SJSA1 (cell line): ENCODE measurements at places on chromosomes 12 and 14.
A peak's percentile ranks its signal among the peaks of the same experiment; 100 is the strongest.

- no peak for DNase-seq
These were observed 210.4 kb downstream of the KIF26A start for GRCh38 chr14:104348741-104349140.

- no peak for DNase-seq
These were observed 85.4 kb upstream of the PLXNC1 start for GRCh38 chr12:94062796-94063635.

DNA sequence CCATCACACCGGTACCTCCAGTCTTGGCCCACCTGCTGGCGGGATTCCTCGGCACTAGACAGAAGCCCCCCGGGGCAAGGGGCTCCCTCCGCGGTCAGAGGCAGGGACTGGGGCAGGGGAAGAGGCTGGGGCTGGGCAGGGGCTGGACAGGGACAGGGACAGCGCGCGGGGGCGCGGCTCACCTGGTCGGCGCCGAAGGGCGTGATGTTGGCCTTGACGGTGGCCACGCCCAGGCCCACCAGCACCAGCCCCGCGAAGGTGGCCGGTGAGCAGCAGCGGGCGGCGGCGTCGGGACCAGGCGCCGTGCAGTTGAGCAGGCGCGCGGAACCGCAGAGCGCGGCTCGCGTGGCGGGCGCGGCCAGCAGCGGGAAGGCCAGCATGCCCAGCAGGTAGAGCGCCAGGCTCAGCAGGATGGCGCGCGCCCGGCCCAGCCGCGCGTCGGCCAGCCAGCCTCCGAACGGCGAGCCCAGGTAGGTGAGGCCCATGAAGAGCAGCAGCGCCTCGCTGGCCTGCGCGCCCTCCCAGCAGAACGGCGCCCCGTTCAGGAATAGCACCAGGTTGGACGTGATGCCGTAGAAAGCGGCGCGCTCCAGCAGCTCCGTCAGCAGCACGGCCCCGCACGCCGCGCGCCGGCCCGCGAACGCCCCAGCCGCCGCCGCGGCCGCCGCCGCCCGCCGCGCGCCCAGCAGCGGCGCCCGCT is 392 bp downstream of the SLC15A4 start:
- no peak for DNase-seq

DNA sequence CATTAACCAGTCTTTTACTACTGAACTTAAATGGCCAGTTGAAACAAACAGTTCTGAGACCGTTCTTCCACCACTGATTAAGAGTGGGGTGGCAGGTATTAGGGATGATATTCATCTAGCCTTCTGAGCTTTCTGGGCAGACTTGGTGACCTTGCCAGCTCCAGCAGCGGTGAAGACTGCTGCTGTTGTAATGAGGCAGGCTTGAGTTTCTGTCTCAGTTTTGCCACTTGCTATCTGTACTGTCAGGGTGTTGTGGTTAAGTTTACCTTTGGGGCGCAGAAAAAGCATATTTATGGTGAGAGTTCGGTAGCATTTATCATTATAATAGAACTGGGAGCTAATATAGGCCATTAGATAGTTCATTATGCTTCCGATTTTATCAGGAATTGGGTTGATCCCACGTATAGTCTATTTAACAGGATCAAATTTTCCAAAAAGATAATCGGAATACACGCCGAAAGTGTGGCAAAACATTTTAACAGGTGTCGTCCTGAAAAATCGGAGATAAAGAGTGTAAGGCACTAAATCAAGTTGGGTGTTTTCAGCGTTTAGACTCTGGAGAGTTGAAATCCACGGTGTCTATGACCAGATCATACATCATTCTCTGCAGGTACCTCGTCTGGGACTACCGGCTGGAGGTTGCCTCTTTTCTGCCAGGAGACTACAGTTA is 688 bp upstream of the NECAP1 start:
- no peak for DNase-seq

- DNase-seq: peak; percentile 80
These were observed 97.5 kb downstream of the ZFP36L1 start for GRCh38 chr14:68695326-68695768.

- no peak for DNase-seq
These were observed 19.1 kb upstream of the DNAH10 start for GRCh38 chr12:123743002-123743401.

DNA sequence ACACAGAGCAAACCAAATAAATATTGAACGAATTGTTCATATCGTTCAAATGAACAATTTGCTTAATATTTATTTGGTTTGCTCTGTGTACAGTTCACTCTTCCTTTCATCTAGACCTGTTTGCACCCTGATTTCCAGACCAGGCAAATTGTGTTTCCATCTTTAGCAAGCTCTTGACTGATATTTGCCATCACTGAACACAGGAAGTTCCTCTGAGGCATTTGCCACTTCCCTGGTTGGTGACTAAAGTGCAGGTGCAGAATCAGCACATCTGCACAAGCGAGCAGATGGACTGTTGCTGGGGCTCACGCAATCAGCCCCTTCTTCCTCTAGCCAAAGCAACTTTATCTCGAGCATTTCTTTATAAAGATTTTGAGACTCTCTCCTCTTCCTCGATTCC is 112.9 kb downstream of the DAAM1 start:
- DNase-seq: no peak

- DNase-seq: no peak
These were observed 977.5 kb upstream of the LRFN5 start for GRCh38 chr14:40629144-40629543.

GRCh38 chr14:52913271-52913670 is 37.6 kb downstream of the FERMT2 start:
- no peak for DNase-seq

GRCh38 chr12:1630133-1630826 is 1.2 kb downstream of the WNT5B start:
- no peak for DNase-seq

GRCh38 chr12:69071091-69071370 is 138.1 kb upstream of the CPM start:
- DNase-seq: no peak

DNA sequence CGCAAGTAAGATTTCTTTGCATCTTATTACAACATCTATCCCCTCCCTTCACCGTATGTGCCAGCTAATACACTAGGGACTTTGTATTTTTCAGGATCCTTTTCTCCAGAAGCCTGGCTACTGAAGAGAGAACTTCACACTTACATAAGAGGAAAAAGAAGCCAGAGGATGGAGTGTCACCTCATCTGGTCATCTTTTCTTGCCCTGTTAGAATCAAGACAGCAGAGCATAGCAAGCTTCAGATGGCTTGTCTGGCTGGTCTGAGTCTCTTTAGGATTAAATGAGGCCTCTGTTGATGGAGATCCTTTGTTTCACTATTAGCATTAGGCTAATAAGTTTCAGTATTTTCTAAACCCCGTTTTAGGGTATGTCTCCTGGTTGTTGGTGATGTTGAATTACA is 14.4 kb upstream of the AACS start:
- DNase-seq: no peak
